ENCODE measurements at places on chromosomes 2 and 18.

- no peak for DNase-seq
Measured at GRCh38 chr2:183117226-183117625, 7.0 kb upstream of the NUP35 start.

DNA sequence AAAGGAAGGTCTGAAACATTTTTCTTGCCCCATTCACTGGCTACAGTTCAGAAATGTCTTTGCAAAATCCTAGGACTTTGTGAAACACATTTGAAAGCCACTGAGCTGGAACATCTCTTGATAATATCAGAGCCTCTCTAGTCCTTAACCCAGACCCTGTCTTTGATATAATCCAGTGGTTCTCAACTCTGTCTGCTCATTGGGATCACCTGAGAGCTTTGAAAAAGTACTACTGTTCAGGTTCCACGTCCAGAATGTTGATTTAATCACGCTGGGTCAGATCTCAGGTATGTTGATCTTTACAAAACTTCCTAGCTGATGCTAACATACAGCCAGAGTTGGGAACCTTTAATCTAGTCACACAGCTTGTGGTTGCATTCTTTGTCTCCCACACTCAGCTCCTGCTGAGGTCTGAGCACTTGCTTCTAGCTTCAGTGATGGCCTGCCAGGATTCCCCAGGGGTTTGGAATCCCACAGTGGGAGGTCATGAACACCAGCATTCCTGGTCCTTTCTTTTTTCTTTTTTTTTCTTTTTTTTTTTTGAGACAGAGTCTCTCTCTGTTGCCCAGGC lies 262.7 kb downstream of the SETBP1 start:
- DNase-seq, result no peak

- DNase-seq, result no peak
Measured at GRCh38 chr2:38266382-38267061, 110.6 kb downstream of the ATL2 start.

DNA sequence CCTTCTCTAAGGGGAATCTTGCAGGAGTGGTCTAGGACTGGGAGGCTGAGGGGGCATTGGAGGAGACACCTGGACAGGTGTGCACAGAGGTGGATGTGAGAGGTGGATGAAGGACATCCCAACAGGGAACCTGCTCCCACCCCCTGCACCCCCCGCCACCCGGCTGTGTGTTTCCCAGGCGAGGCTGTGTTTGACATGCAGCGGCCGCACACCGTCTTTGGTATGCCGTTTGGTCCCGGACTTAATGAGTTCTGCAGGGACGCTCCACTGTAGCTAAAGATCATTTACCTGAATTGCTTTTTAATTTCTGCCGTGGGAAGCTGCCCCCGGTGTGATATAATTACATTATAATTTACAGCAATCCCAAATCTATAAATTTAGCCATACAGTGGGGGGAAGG lies 87.3 kb downstream of the GLI2 start:
- DNase-seq, result no peak
